WTC11 (cell line): ENCODE measurements at places on chromosomes 12 and 14. TPM values are rescaled to one million over a fixed set of nuclear protein-coding genes. Genes with fewer than 3 reads are reported as not detected.

GPR65 gene
- not detected in 3 replicates for total RNA-seq

TSPAN8 gene
- 0.16 to 0.41 TPM (median 0.37 TPM) in 3 replicates for total RNA-seq

SLCO1A2 gene
- 9.9 to 13.9 TPM (median 11.5 TPM) in 3 replicates for total RNA-seq

CMA1 gene
- total RNA-seq, result not detected in 3 replicates

FGD4 gene
- 32.8 to 39.7 TPM (median 35.7 TPM) in 3 replicates for total RNA-seq

FOXG1 gene
- 0.09 to 0.18 TPM (median 0.16 TPM) in 3 replicates for total RNA-seq

APOF gene
- total RNA-seq, result 0.11 TPM in 1 of 3 replicates, not detected in the others

AJUBA gene
- 28.8 to 35.8 TPM (median 33.8 TPM) in 3 replicates for total RNA-seq

PAH gene
- total RNA-seq, result 4.0 to 9.8 TPM (median 5.7 TPM) in 3 replicates

RHNO1 gene
- 48.0 to 50.3 TPM (median 49.5 TPM) in 3 replicates for total RNA-seq

PRB3 gene
- 0.77 to 1.2 TPM (median 1.2 TPM) in 3 replicates for total RNA-seq

RNU6-8 gene
- total RNA-seq, result not detected in 3 replicates

KRT72 gene
- total RNA-seq, result 0.11 TPM in 1 of 3 replicates, not detected in the others
